Ovary (tissue), 10 donors: ENCODE measurements at places on chromosomes 2 and 18. TPM values are rescaled to one million over a fixed set of nuclear protein-coding genes. Genes with fewer than 3 reads are reported as not detected.

DNA sequence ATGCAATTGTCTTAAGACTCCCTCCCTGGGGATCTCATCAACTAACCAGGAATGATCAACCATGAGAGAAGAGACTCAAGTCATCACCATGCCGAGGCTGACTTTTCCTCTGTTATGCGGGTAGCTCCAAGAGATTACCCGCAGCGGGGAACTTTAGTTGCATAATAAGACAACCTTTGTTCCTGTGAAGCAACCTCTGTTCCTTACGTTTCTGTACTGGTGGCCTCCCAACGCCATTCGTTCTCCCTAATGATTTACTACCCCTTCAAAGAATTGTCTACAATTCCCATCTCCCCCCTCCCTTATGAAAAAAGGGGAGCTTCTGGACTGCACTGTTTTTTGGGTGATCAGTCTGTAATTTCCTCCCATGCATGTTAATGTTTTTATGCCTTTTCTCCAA is 66.1 kb upstream of the LRPPRC start:
- no peak for DNase-seq

GRCh38 chr2:17148407-17149145 is 369.7 kb downstream of the RAD51AP2 start:
- DNase-seq: no peak

GRCh38 chr2:149042881-149043280 is 4.4 kb downstream of the LYPD6B start:
- DNase-seq: no peak

DNA sequence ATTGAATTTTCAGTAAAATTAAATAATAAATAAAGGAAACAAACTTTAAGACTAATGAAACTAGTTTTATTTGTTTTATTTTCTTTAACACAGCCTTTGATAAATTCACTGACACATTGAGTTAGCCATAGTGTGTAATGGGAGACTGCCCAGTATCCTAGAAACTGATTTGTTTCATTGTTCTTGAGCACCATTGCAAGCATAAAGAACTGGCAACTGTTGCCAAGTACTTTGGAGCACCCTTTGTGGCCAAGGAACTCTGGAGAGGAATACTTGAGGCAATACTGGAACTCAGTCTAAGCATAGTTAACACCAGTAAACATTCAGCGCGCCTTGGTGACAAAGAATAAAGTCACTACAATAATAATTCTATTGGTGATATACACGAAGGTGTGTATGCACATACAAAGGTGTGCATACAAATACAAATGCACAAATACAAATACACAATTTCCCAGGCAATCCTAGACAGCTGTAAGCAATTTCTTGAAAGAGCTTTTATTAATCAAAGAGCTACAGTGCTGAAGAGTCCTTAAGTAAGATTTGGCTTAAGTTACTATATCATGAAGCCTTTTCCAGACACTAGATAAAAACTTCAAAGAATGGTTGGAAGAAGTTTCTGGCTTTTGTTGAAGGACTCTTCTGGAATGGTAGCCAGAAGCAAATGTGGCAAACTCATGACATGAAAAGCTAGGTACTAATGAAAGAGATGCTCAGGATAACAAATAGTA is 1371.2 kb downstream of the LRP1B start:
- DNase-seq: no peak

GRCh38 chr2:131143803-131144202 is 38.7 kb downstream of the PLEKHB2 start:
- no peak for DNase-seq

HOXD13 gene
- not detected for total RNA-seq
